Body of pancreas (tissue), 4 donors: ENCODE measurements at places on chromosomes 1 and 21. TPM values are rescaled to one million over a fixed set of nuclear protein-coding genes. Genes with fewer than 3 reads are reported as not detected.

DNA sequence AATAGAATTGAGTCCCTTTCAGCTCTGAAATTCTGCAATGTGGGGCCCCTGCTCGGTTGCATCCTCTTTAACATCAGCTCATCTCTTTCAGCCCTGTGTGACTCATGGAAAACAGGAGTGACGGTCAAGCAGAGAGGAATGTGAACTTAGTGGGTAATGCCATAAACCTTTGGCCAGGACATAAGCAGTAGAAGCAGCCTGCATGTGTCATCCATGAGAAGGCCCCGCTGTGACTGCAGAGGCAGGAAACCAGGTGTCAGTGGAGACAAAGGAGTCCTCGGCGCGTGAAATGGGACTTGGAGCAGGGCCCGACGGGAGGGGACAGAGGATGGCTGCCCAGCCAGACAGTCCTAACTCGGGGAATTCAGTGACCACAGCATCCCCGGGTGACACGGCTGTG is 21.1 kb upstream of the EPHB2 start:
- no peaks in the 10 kb centered on the region for H3K27me3 ChIP-seq
- no peaks in the 10 kb centered on the region for H3K4me1 ChIP-seq
- H3K36me3 ChIP-seq = no peaks in the 10 kb centered on the region
- H3K27ac ChIP-seq = no peak overlapping the region
- no peak for DNase-seq

GRCh38 chr1:164765557-164765956 is 206.6 kb downstream of the PBX1 start:
- H3K4me1 ChIP-seq = peaks cover 58% of the 10 kb centered on the region
- no peak overlapping the region for H3K4me3 ChIP-seq
- DNase-seq = no peak

DNA sequence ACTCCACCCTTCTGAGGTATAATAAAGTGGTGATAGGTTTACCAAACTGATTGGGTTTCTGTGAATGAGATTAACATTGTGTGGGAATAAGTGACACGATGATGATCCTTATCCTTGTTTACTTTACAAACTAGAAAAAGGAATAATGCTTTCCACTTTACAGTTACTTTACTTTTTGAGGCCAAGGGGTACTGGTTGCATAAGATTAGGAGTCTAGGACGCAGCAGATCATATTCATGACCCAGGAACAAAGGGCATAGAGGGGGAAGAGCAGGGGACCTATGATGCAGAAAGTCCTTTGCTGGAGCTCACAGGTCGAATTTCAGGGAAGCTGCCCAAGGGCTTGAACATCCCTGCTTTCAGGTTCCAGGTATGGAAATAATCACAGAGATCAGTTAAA is 20.4 kb downstream of the FGGY start:
- no peak for DNase-seq
- H3K27ac ChIP-seq = no peak overlapping the region

DNA sequence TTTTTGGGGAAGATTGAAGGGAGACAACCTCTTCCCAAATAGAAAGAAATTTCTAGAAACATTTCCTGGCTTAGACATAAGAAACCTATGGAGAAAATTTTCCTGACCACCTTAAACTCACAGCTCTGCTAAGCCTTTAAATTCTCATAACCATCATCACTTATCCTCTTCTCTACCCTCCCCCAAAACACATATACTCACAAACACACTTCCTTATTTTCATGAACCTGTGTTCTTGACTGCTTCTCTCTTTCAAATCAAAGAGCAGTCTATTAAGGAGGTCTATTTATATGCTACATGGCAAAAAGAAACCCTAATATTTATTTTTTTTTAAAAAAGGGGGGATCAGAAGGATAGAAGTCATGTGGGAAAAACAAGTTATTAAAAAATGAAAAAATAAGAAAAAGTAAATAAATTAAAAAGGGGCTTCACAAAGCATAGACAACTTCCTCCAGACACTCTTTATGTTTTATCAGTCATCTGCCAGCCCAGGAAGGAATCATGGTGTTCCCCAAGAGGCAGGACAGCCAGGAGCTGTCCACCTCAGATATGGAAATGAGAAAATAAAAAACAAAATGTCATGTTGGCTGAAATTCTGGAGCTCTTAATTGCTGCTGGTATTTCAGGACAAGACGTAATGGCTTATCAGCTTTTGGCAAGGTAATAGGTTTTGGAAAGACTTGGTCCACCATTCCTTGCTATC is 12.8 kb upstream of the RGS2 start:
- H3K4me3 ChIP-seq = no peak overlapping the region
- no peak overlapping the region for H3K27ac ChIP-seq
- no peak for DNase-seq
- H3K4me1 ChIP-seq = no peaks in the 10 kb centered on the region

GRCh38 chr1:59361766-59362165 is 64.9 kb downstream of the FGGY start:
- no peaks in the 10 kb centered on the region for H3K27me3 ChIP-seq
- no peaks in the 10 kb centered on the region for H3K36me3 ChIP-seq
- no peak overlapping the region for H3K4me3 ChIP-seq

DNA sequence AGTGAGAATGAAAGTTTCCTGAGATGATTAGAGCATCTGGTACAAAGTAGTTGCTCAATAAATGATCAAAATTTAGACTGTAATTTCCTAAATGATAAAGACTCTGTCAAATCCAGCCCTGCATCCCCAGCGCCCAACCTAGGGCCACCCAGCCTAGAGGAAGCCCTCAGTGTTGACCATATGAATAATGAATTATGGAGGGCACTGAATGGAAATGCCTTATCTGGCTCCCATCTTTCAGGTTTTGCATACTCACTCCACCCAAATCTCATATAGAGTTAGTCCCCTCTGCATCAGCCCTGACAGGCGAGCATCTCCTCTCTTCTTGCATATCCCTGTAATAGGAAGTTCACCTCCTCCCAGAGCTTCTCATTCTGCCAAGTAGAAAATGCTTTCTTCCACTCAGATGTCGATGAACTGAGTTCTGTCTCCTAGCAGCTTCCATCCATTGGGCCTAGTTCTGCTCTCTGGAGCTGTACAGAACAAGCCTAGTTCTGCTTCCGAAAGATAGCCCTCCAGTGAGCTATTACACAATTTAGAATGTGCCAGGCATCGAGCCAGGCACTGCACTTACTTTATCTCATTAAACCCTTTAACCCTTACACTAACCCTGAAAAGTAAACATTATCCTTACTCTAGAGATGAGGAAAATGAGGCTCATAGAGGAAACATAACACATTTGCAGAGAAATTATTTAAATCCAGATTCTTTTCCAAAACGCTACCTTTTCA is 20.9 kb downstream of the COA7 start:
- H3K4me3 ChIP-seq = no peak overlapping the region
- H3K4me1 ChIP-seq = peaks cover 8% of the 10 kb centered on the region
- no peaks in the 10 kb centered on the region for H3K36me3 ChIP-seq
- no peaks in the 10 kb centered on the region for H3K27me3 ChIP-seq
- DNase-seq = peak; percentile 28

GRCh38 chr1:110538075-110538474 is 19.1 kb upstream of the KCNA10 start:
- H3K4me1 ChIP-seq = no peaks in the 10 kb centered on the region
- no peaks in the 10 kb centered on the region for H3K36me3 ChIP-seq
- DNase-seq = no peak
- no peak overlapping the region for H3K27ac ChIP-seq
- H3K4me3 ChIP-seq = no peak overlapping the region

DNA sequence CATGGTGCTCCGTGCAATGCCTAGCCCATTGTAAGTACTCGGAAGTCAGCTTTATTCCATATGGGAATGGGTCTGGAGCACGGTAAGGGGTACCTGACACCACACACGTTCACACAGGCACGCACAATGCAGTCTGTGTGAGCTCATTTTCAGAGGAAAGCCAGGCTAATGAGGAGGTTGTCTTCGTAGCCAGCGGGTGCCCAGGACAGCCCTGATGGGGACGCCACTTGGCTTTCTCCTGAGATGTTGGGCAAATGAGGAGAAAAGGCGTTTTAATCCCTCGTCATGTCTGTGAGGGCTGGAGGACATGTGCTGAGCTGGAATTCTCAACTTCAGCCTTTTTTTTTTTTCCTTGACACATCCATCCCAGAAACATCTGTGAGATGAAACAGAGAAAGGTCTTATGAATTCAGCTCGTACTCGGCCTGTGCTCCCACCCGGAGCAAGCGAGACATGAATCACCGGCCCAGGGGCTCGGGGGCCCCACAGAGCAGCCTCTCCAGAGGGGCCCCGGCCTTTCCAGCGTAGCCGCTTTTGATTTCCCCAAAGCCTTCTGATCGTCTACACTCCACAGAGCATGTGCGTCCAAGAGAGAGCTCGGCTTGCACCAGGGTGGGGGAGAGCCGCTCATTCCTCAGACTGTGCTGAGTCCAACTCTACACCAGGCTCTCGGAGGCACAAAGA is 125.1 kb downstream of the EPHB2 start:
- H3K36me3 ChIP-seq = no peaks in the 10 kb centered on the region
- no peak overlapping the region for H3K27ac ChIP-seq
- no peak for DNase-seq
- H3K4me1 ChIP-seq = no peaks in the 10 kb centered on the region

GRCh38 chr1:98119796-98120195 is 199.0 kb upstream of the DPYD start:
- H3K4me3 ChIP-seq = no peak overlapping the region
- no peaks in the 10 kb centered on the region for H3K27me3 ChIP-seq
- H3K36me3 ChIP-seq = no peaks in the 10 kb centered on the region
- H3K27ac ChIP-seq = no peak overlapping the region
- no peaks in the 10 kb centered on the region for H3K4me1 ChIP-seq

- no peaks in the 10 kb centered on the region for H3K27me3 ChIP-seq
- no peaks in the 10 kb centered on the region for H3K4me1 ChIP-seq
- DNase-seq = no peak
- no peak overlapping the region for H3K4me3 ChIP-seq
- H3K27ac ChIP-seq = no peak overlapping the region
These were observed 189.9 kb upstream of the AJAP1 start for GRCh38 chr1:4464478-4464877.

DNA sequence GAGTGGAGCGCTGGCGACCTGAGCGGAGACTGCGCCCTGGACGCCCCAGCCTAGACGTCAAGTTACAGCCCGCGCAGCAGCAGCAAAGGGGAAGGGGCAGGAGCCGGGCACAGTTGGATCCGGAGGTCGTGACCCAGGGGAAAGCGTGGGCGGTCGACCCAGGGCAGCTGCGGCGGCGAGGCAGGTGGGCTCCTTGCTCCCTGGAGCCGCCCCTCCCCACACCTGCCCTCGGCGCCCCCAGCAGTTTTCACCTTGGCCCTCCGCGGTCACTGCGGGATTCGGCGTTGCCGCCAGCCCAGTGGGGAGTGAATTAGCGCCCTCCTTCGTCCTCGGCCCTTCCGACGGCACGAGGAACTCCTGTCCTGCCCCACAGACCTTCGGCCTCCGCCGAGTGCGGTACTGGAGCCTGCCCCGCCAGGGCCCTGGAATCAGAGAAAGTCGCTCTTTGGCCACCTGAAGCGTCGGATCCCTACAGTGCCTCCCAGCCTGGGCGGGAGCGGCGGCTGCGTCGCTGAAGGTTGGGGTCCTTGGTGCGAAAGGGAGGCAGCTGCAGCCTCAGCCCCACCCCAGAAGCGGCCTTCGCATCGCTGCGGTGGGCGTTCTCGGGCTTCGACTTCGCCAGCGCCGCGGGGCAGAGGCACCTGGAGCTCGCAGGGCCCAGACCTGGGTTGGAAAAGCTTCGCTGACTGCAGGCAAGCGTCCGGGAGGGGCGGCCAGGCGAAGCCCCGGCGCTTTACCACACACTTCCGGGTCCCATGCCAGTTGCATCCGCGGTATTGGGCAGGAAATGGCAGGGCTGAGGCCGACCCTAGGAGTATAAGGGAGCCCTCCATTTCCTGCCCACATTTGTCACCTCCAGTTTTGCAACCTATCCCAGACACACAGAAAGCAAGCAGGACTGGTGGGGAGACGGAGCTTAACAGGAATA is 4.2 kb downstream of the TFAP2E start:
- no peaks in the 10 kb centered on the region for H3K27me3 ChIP-seq
- H3K4me3 ChIP-seq = no peak overlapping the region
- peaks cover 13% of the 10 kb centered on the region for H3K4me1 ChIP-seq
- no peak overlapping the region for H3K27ac ChIP-seq
- no peaks in the 10 kb centered on the region for H3K36me3 ChIP-seq

DNA sequence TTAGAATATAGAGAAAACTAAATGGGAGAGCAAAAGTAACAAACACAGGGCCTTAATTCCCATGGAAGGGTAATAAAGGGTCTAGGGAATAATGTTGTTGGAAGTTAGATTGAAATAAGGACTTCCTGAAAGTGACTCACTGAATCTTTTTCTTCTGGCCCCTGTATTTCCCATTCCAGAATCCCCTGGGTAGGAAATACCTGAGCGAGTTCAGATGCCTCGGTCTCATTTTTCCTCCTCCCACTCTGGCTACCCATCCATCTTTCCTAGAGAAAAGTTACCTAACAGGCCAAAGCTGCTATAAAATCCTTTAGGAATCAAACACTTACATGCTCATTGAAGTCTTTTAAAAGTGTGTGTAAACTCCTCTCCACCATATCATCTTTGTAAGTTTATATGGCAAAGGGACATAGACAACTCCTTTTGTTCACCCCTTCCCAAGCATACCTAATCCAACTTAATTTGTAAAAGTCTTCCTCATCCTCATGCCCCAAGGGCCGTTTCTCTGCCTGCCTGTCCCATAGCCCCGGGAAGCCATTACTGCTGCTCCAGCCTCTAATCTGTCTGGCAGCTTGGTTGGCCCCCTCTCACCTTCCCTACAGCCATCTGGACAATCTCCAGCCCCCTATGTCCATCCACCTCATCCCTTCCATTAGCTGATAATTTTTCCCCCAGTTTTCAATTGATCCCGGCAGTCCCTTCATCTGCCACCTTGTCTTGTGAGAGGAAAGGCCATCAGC is 3.3 kb upstream of the MEF2D start:
- peak overlapping the region; percentile 99 for H3K27ac ChIP-seq
- H3K4me3 ChIP-seq = no peak overlapping the region
- no peaks in the 10 kb centered on the region for H3K27me3 ChIP-seq
- H3K4me1 ChIP-seq = peaks cover 50% of the 10 kb centered on the region
- no peaks in the 10 kb centered on the region for H3K36me3 ChIP-seq
- DNase-seq = no peak

DNA sequence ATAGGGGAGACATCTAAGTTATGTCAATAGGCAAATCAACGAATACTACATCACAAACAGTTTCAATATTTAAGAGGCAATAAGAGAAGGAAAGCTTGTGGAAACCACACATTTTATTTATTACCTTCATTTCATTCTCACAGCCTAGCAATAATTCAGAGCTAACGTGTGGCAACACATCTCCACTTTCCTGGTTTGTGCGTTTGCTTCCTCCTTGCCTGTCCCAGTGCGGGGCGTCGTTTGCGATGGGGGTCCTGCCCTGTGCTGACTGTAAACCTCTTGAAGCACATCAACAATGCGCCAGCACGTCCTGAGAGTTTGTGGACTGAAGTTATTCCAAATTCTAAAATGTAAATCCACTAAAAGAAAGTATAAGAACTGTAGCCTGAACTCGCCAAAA is 14.4 kb upstream of the VPS26C start:
- H3K4me1 ChIP-seq = no peaks in the 10 kb centered on the region
- H3K36me3 ChIP-seq = no peaks in the 10 kb centered on the region

- no peak overlapping the region for H3K27ac ChIP-seq
- no peak overlapping the region for H3K4me3 ChIP-seq
- no peaks in the 10 kb centered on the region for H3K36me3 ChIP-seq
- H3K4me1 ChIP-seq = peaks cover 8% of the 10 kb centered on the region
- DNase-seq = no peak
These were observed 31.6 kb upstream of the CACNA1E start for GRCh38 chr1:181451661-181452230.

- H3K4me1 ChIP-seq = no peaks in the 10 kb centered on the region
- no peak for DNase-seq
- no peaks in the 10 kb centered on the region for H3K36me3 ChIP-seq
- H3K4me3 ChIP-seq = no peak overlapping the region
These were observed 171.8 kb upstream of the C1orf87 start for GRCh38 chr1:60245324-60245723.

The TRPM2 gene
- total RNA-seq = 2.1 TPM

The MUTYH gene
- 19.7 TPM for total RNA-seq

The KCND3 gene
- 15.0 TPM for total RNA-seq
